ENCODE measurements at places on chromosomes 1 and 21.

GRCh38 chr21:31658053-31658452 lies 1.4 kb upstream of the SOD1 start:
- no peak for DNase-seq

DNA sequence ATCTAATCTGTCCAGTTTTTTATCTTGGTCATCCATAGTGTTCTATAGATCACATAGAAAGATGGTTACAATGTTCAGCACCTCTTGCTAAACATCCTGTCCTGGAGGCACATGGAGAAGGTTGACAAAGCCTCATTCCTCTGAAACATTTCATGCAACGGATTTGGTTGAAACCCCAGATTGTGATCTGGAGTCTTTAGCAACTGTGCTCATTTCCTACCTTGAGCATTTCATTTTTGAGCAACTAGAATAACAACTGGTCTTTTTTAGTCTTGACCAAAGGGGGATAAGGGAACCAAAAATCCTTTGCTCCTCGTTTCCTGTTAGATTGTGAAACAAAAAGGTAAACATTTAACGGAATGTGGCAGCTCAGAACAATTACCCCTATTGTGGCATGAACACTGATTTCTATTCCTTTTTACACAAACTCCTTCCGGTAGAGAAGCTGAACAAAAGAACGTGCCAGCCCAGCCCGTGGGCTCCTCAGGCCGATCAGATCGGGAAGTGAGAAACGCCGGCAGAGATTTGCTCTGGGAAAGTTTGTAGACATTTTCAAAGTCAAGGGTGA lies 94.7 kb upstream of the ERRFI1 start:
- no peak for DNase-seq

DNA sequence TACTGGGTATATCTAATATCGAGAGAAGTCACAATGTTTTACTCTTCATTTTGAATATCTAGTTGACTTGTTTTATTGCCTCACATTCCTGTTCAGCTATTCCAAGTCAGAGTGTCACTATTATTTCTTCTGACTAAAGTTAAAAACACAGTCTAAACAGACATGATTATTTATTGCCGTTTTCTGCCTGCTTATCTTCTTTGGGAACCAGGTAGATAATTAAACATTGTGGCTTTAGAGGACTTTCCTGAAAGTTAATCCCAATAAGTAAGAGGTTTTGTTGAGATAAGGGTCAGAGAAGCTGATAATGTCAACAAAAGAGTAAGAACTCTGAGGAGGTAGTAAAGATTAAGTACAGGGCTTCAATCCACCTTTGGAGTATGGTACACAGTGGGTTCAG lies 53.8 kb downstream of the PCNX2 start:
- no peak for DNase-seq

GRCh38 chr21:36347278-36347961 lies 27.4 kb downstream of the MORC3 start:
- no peak for DNase-seq

DNA sequence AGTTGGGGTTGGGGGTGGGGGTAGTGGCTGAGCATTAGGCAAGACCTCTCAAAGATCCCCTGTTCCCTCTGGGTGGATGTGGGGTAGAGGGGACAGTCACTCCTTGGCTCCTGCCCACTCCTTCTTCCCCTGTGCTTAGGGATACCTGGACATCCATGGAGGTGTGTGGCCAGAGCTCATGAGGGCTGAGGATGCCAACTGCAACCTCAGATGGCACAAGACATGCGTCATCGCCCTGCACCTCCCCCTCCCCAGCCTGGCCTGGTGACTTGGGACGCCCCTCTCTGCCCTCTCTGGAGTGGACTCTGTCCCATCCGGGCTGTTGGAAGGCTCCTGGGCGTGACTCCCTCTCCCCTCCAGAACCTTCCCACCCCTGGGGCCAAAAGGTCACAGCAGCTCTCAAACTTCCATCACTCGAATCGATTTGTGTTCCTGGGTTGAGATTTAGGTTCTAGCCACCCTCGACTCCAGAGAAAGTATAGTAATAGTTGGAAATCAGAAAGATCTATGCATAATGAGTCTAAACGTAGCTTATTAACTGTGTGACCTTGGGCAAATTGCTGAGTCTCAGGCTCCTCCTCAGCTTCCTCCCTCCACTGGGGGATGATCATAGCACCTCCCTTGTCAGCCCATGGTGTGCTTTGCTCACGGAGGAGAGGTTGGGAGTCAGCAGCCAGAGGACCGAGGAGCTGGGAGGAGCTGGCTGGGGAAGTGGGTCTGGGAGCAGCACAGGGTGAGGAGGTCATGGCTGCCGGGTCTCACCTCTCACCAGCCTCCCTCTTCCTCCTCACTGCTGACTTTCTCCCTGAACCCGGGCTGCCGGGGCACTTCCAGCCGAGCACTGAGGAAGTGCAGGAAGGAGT lies 2.2 kb upstream of the PTPN7 start:
- DNase-seq = no peak

DNA sequence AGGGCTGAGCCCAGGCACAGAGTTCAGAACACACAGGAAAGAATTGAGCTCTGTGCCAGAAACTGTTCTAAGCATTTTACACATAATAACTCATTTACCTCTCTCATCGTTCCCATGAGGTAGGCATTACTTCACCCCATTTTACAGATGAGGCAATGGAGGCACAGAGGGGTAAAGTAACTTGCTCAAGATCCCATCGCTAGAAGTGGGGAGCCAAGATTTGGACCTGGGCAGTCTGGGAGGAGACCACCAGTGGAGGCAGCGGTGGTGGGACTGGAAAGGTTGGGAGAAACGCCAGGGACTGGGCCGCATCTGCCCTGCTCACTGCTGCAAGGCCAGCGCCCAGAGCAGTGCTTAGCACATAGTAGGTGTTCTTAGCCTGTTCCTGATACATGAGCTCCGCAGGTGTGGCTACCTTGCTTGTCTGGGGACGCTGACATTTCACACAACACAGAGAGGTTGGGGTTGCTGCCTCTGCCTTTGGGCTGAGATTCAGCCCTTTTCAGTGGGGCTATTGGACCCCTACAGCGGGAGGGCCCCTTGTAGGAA lies 27.8 kb upstream of the EPS8L3 start:
- no peak for DNase-seq

GRCh38 chr21:36487641-36488307 lies 7.9 kb upstream of the CLDN14 start:
- no peak for DNase-seq

DNA sequence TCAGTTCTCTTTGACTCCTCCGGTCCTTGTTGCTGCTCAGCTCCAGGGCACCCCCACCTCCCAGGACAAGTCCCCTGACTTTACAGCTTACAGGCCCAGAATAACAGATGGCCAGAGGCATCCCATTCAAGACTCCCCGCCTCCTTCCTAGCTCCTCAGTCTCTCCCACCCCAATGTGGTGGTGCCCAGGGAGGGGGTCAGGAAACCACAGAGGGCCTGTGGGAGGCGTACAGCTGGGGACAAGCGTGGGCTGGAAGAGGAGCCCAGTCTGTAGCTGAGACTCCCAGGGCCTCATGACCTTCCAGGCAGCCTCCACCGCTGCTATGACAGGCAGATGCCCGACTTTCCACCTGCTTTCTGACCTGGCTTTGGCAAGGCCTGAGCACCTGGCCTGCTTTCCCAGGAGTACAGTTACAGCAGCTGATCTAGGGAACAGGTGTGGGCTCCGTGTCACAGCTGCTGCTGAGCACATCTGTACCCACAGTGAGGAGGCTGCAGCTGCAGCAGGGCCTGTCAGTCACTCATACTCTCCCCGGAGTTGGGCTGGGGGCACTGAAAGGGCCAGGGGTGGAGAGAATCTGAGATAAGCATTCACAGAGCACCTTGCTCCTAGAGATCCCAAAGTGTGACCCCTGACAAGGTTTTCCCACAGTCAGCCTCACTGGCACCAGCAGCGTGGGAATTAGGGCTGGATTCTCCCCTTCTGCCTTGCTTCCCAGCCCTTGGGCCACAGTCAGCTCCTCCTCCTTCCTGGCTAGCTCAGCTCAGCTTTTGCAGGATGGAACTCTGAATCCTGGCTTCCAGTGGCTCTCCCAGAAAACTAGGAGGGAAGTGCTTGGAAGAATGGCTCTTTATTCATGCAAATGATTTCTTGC lies 7.1 kb upstream of the NAV1 start:
- no peak for DNase-seq

DNA sequence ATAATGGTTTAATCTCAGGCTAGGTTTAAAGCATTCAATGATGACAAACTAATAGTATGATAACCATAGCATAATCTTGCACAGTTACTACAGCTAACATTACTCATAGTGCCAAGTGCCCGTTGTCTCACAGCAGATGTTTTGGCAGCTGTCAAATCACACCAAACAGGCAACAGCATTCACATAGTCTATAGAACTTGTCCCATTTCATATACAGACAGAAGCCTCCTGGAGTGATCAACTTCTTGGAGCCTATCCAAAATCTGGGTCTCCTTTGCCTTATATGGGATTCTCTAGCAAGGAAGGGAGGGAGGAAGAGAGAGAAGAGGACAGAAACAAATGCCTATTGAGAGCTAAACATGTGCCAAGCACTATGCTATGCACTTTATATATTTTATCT lies 250.6 kb upstream of the ZP4 start:
- no peak for DNase-seq

DNA sequence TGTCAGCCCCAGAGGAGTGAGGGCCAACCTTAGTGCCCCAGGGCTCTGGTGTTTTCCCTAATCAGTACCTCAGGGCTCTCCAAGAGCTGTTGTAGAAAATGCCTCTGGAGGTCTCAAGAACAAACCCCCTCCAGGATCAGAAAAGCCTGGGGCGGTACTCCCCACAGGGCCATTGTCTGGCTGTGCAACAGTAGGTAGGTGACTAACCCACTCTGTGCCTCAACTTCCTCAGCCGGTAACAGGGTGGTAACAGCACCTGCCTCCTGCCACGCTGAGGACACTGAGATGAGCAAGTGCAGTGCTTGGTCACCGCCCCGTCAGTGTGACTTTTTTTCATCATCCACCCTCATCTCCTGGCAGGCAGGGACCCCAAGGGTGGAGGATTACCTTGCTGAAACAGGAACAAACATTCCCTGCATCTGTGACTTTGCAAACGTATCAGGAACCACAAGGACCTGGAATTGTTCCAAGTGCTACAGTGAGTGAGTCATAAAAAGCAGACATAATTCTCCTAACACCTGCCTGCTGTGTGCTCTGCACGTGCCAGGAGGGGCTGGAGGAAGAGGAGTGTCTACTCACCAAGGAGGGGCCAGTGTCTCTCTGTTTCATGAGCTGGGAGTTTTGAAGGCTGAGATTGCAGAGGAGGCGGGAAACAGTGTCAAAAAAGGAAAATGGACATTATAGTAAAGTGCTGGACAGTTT lies 440.8 kb downstream of the NPHP4 start:
- no peak for DNase-seq

GRCh38 chr1:179142889-179143299 lies 61.0 kb downstream of the TOR3A start:
- DNase-seq = no peak

GRCh38 chr21:17386498-17386897 lies 126.3 kb upstream of the CXADR start:
- DNase-seq = no peak

DNA sequence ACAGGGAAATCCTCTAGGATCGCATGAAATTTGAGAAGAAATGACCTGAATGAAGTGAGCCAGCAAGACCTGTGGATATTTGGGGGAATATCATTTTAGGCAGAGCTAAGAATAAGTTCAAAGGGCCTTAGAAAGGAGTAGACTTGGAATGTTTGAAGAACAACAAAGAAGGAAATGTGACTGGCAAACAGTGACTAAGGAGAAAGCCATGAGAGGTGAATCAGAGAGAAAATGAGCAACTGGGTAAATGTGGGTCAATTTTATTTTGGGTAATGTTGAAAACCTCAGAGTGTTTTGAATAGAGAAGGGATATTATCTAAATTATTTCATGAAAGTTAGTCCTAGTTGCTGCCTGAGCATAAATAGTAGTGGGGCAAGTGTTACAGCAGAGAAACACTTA lies 672.8 kb downstream of the LMO4 start:
- DNase-seq = no peak

DNA sequence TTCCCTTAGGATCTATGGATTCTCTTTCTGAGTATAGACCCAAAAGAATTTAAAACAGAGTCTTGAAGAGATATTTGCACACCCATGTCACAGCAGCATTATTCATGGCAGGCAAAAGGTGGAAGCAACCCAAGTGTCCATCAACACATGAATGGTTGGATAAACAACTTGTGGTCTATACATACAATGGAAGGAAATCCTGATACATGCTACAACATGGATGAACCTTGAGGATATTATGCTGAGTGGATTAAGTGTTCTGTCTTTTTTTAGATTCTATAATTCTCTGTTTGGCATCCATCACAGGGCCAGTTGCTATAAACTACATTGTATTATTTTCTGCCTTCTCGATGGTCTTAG lies 39.8 kb downstream of the PTPN14 start:
- no peak for DNase-seq

GRCh38 chr1:2392686-2393085 lies 1.0 kb downstream of the RER1 start:
- DNase-seq = no peak

- DNase-seq = no peak
These were observed 140.6 kb downstream of the SYF2 start for GRCh38 chr1:25091658-25092057.

GRCh38 chr1:230824919-230825721 lies 43.2 kb downstream of the C1orf198 start:
- DNase-seq = no peak

DNA sequence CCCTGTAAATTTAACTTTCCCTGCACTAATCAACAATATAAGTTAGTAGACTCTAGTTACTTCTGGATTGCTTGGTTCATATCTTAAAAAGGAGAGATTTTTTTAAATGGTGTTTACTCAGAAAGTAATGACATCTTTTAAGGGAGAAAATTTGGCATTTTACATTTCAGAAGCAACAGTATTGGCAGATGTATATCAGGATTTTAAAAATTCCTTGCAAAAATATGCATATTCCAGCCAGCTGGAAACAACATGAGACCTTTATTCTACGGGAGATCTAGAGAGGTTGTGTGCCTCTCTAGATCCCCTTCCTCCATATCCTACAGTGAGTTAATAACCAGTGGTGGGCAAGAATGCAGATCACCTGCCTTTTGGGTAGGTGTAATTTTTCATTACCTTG lies 848.2 kb downstream of the USP25 start:
- DNase-seq = no peak

GRCh38 chr1:188406636-188407035 lies 1577.9 kb downstream of the PLA2G4A start:
- no peak for DNase-seq

Measured in CD8-positive, alpha-beta T cell (primary cell).